ENCODE measurements at places on chromosomes 12 and 14.

DNA sequence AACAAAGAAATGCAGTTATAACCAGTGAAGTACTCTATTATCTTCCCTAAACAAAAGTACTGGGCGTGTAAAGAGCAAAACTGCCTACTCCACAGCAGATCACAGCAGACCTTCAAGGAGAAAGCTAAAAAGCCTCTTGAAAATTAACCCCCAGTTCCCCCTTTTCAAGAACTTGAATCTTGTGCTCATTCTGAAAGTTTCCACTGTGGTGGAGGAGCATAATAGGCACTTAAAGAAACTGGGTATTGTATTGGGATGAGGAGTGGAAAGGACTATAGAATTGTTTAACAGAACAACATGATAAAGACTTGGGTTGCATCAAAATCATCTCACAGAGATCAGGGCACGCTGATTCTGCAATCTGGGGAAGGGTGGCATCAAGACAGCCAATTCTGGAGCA, 51.1 kb downstream of the SLC25A47 start:
- no peak for DNase-seq

DNA sequence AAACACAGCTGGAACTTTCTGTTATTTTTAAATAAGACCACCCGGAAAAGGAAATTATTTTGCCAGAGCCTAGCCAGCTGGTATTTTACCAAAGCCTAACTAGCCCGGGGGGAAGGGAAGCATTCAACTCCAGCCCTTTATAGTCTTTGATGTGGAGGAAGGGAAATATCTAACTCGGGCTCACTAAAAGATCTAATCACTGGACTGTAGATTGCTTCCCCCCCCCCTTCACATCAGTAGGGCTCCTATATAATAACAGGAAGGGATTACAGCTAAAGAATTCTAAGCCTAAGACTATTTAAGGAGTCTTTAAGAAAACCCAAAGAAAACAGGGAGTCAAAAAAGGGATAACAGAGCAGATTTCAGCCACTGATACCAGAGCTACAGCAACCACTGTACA, 431.1 kb downstream of the KCNH5 start:
- no peak for DNase-seq

DNA sequence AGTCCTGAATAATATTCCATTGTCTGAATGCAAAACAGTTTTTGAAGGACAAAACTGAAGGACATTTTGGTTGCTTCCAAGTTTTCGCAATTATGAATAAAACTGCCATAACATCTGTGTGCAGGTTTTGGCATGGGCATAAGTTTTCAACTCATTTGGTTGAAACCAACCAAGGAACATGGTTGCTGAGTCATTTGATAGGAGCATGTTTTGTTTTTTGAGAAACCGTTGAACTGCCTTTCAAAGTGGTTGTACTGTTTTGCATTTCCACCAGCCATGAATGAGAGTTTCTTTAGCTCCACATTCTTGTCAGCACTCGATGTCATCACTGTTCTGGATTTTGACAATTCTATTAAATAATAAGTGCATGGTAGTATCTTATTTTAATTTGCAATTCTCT, 23.0 kb upstream of the GSG1 start:
- DNase-seq = no peak

- DNase-seq = no peak
Observed at GRCh38 chr12:86681060-86681459, 424.9 kb upstream of the MGAT4C start.

DNA sequence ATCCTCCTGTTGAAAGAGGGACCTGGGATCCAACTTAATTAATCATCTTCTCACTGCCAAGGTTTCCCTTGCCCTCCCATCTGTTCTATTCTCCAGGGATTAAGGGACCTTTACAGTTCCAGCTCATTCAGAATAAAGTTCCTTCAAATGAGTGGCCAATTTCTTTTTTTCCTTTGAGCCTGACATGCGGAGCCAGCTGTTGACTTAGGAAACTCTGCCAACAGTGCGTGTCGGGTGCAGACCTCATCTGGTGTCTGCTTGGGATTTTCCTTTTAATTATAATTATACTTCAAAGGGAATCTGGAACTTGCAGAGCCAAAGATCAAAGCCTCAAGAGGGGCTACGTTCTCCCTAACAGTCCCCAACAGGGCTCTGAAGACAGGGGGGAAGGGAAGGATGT, 64.8 kb downstream of the CCDC60 start:
- no peak for DNase-seq

GRCh38 chr12:6044082-6044481, 80.4 kb downstream of the VWF start:
- no peak for DNase-seq

DNA sequence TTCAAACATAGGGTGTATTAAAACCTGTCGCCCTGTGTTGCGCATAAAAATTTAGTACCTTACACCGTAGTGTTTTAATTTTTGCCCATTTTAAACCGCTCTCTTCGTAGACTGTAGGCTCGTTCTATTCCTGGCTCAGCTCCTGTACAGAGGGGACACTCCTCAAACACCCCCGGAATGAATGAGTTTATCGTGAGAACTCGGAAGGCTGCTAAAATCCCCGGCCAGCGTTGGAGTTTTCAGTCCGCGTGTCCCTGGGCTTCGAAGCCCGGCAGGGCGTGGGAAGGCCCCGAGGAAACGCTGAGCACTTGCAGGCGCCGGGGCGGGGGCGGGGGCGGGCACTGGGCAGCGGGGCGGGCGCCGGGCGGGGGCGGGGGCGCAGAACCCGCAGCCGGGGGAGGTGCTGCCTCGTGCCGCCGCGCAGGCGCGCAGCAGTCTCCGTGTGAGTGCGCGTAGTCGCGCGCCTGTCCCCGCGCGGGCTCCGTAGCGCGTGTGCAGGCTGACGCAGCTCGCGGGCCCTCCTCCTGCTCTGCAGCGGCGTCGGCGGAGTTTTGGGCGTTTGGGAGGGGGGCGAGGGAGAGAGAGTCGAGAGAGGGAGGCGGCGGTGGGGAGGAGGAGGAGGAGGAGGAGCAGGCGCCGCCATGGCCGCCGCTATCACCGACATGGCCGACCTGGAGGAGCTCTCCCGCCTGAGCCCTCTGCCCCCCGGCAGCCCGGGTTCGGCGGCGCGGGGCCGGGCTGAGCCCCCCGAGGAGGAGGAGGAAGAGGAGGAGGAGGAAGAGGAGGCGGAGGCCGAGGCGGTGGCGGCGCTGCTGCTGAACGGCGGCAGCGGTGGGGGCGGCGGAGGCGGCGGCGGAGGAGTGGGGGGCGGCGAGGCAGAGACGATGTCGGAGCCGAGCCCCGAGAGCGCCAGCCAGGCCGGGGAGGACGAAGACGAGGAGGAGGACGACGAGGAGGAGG, at the start of gene AEBP2:
Gene AEBP2, plus strand, starts transcription at position 434 of the 960 bp plus-strand sequence. Its CDS starts 208 bp downstream, at position 642.
- peak; percentile 94 for DNase-seq

- no peak for DNase-seq
Observed at GRCh38 chr14:49769581-49770211, 1.7 kb downstream of the KLHDC2 start.

- DNase-seq = no peak
Observed at GRCh38 chr14:73751157-73751691, 37.0 kb upstream of the PNMA1 start.

DNA sequence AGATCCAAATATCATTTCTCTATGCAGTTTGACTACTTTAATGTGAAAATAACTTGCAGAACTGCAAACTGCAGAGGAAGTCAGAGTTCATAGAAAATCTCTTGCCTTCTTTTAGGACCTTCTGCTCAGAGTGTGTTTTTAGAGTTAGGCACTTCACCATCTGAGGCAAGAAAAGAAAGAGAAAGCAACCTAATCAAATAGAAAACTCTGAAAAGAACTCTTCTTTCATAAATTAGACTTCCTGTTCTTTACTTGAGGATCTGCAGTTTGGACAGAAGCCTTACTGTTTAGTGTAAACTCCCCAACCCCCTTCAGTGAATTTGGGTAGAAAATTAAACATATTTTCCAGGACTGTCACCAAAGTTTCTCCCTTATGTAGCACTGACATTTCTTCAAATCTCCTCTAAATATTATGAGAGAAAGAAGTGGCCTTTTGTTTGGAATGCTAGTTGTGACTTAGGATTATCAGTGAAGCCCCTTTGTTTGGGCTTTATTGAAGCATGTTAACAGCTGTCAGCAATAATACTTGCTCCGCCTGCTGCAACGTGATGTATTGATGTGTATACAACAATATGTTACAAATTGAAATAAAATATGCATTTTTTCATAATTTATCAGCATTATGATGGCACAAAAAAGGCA, 99.5 kb downstream of the PDZRN4 start:
- DNase-seq = no peak

- no peak for DNase-seq
Observed at GRCh38 chr14:61439779-61440418, 118.5 kb downstream of the PRKCH start.

DNA sequence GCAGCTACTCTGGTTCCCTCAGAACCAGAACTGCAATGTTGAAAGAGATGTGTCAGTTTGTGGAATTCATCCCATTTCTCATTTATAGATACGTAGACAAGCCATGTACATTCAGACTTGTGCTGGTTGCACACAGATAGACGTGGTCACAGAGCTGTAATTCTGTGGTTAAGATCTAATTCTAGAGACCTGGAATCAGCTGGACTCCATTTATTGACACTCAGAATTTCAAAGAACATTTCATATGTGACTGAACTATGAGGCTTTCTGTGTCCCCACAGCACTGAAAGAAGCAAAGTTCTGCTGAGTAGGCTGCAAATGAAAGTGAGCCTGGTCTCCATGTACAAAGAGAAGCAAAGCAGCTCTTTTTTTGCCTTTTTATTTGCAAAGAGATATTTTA, 220.2 kb upstream of the NAV3 start:
- DNase-seq = no peak

DNA sequence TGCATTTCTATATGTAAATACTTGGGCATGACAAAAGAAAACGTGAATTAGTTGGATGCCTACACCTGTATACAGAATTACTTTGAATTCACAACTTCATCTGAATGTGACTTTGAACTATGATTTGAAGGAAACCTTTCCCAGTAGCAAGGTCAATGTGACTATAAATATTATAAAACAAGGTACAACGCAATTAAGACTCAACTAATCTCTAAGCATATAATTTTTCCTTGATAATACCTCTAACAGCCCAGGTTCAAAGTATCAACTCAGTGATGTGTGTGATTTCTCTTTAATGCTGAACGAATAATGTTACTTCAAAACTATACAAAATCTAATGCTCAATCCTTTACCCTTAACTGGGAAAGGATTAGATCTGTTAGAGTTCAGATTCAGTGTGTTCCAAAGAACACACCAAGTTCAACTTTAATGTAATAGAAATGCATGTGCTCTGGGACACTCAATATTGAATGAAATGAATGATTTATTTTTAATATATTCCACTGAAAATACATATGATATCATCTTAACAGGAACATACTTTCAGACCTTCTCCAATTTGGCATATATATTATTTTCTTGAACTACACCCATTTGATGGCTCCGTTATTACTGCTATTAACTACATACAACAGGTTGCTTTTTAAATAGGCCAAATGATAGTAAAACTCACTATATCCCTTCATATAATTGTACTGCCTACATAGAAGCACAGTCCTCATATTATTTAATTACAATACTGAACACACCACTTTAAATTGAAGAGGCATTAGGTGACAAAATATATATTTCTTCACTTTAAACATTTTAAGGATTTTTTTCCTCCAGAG, 40.1 kb upstream of the MTERF2 start:
- DNase-seq = no peak

- DNase-seq = no peak
Observed at GRCh38 chr12:7093486-7093885, 1.2 kb upstream of the C1R start.

GRCh38 chr14:97878727-97879126, 1081.5 kb downstream of the VRK1 start:
- DNase-seq = no peak

DNA sequence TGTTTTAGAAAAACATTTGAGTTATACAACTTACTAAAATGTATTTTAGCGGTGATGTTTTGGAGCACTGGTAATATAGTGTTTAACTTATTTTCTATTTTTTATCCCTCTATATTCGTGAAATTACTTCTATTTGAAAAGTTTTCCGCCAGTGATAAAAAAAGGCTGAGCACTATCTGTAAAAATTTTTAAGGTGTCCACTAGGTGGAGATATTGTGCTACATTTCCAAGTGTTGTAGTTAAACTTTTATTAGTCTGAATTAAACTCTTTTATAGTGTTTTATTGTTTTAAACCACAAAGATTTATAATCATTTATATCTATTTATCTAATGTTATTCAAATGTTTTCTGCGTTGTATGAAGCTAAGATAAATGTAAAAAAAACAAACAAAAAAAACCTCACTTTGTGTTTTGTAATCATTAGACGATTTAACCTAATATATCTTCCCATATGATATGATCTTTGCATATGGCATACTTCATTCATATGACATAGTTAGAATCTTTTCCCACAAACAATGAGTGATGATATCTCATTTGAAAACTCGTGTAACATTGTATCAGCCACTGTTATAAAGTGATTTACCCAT, 11.8 kb downstream of the ALG10B start:
- DNase-seq = no peak

DNA sequence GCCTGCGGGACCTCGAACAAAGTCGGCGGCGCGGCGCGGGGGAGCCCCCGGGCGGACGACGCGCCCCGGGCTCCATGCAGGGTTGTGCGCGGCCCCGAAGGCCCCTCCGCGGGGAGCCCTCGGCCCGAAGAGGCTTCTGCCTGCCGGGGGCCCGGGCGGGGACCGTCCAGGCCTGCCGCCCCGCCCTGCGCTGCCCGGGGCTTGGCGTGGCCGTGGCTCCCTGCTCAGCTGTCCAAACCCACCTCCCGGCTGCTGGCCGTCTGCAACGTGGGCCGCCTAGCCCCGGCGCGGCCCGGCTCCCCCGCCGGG, 670 bp downstream of the DYRK2 start:
- DNase-seq = no peak

DNA sequence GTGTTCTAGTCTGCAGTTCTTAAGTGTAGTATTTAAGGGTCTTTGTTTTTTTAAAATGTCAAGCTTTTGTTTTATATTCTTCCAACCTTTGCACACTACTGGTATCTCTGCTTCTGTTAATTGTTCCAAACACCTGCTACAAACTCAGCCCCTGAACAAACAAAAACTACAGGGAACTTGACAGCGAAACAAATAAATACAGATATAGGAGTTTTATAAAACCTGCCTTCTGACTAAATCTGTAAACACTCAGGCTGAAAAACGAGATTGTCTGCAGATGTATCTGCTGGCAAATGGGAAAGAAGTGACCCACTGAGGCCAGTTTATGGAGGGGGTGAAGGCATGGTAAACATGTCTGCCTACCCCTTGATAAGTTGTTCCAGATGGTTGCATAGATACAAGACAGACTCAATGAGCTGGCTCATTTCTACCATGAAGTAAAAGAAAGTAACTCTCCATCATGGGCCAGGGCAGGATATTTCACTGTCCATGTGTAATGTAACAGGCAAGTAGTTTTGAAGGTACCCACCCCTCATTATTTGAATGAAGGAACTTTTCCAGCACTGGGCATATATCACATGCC, 75.6 kb downstream of the LMO3 start:
- no peak for DNase-seq

GRCh38 chr12:16611146-16611545, 5.2 kb upstream of the LMO3 start:
- no peak for DNase-seq
